ENCODE measurements at places on chromosomes 1 and 21.

DNA sequence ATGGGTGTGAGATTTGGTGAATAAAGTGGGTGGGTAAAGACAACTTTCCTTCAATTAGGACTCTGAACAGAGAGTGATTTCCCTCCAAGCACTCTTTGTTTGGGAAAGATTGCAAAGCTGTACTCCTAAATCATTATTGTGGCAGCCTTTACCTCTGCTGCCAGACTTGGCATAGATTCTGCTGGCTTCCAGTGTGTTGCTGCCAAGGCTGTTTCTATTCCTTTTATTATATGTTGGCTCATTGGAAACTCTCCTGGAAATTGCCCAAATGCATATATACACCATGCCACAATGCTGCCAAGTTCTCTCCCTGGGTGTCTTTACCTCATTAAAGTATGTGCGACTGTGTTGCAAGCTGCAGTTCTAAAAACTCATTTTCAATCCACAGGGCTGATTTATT lies 668.0 kb downstream of the MRPL39 start:
- DNase-seq, result no peak

DNA sequence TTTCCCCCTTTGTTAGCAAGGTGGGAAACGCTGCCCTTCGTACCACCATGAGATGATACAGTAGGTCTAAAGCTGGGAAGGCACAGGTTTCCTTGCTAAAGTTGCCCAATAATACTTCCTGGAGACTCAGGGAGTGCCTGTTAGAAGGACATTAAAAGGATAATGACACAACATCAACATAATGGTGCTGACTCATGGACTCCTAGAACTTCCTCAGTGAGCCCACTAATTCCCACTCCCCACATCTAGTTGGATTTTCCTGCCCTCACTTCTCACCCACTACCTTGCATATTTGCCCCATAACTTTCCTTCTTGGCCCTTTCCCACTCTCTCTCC lies 17.5 kb downstream of the CFAP45 start:
- no peak for DNase-seq

GRCh38 chr1:11787251-11787803 lies 18.4 kb downstream of the MTHFR start:
- no peak for DNase-seq

DNA sequence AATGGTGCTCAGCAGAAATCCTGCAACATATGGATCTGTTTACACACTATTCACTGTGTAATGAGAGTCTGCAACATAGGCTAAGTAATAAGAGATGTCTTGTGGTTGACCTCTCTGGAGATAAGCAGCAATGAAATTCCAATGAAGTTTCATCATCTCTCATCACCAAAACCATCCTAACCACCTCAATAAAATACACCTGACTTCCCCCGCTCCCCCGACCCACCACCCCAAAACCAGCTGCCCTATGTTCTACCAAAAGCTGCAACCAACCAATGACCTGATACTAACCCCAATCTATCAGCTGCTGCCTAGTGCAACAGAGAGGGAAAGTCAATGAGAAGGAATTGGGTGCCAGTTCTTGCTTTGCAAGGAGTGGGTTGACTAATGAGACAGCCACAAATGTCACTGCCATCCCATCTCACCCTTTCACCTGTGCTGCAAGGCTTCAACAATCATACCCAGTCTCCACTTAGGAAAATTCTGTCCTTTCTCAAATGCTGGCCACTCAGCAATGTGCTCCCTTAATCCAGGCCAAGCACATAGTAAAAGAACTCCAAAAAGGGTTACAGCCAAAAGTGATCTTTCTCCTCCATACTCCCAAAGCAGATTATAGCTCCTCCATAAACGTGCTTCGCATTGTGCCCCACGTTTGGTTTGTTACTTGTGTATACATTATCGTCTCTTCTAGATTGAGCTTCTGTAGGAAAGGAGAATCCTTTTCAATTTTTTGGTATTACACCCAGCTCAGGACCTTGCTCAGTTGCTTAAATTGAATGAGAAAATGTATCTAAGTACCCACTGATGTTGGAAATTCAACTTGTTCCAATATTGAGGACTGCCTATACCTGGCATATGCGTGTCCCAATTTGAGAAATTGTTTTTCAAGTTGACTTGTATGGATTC lies 29.0 kb downstream of the MRPL39 start:
- DNase-seq, result no peak

DNA sequence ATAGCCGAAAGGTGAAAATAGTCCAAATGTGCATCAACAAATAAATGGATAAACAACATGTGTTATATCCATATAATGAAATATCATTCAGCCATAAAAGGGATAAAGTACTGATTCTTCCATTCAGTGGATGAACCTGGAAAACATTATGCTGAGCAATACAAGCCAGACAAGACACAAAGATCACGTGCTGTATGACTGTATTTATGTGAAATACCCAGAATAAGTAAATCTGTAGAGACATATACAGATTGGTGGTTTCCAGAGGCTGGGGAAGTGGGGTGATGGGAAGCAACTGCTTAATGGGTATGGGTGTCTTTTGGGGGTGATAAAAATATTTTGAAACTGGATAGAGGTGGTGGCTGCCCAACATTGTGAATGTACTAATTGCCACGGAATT lies 13.3 kb upstream of the GSTM4 start:
- DNase-seq, result no peak

- DNase-seq, result no peak
These were observed 94.8 kb downstream of the DIRAS3 start for GRCh38 chr1:67955591-67955990.

DNA sequence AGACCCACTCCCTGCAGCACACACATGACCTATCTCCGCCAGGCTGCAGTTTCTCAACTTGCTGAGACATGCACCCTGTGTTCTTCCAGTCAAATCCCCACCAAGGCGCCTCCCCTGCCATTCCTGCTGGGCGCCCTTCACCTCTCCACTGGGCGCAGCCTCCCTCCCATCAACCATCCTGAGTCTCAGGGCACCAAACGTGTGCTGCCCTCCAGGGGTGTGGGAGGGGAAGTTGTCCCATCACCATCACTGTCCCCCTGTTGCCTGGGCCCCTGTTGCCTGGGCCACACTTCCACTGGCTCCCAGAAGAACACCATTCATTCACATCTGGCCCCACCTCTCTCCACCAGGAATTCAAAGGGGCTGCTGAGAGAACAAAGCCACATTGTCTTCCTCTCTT lies 44.9 kb upstream of the EFHD2 start:
- no peak for DNase-seq

- peak; percentile 51 for DNase-seq
These were observed 75.0 kb downstream of the RWDD3 start for GRCh38 chr1:95309031-95309471.

GRCh38 chr1:64590316-64590715 lies 120.4 kb downstream of the CACHD1 start:
- no peak for DNase-seq

DNA sequence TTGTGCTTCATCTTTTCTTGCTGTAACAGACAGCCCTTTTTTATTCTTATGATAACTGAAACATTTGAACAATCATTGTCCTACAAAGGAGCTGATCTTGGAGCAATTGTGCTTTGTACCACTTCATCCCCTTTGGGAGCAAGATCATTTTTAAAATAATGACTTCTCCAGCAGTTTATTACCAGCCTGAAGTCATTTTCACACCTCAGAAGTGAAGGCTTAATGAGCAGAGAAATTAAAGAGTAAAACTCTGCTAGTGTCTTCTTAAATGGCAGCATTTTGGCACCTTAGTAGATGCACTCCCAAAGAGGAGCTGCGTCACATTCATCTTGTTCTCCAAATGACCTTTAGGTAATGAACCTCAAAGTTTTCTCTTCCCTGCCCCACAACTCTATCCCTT lies 439.6 kb upstream of the CAMK1G start:
- DNase-seq, result no peak

- no peak for DNase-seq
These were observed 9.0 kb upstream of the RPL5 start for GRCh38 chr1:92822879-92823278.

DNA sequence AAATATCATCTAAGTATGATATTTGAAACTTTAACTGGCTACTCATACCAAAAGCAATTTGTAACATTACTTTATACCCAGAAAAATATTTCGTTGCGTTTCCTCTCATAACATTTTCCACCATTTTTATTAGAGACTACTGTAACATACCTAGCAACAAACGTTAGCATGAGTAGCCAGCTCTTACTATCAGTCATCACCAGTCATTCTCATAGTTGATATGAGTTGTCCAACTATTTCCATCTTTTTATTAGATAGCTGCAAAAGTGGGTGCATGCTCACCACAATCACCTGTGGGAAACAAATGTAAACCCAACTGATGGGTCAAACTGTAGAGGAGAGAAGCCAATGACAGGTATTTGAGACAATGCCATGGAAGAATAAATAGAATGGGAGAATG lies 114.6 kb downstream of the AKT3 start:
- DNase-seq, result no peak

DNA sequence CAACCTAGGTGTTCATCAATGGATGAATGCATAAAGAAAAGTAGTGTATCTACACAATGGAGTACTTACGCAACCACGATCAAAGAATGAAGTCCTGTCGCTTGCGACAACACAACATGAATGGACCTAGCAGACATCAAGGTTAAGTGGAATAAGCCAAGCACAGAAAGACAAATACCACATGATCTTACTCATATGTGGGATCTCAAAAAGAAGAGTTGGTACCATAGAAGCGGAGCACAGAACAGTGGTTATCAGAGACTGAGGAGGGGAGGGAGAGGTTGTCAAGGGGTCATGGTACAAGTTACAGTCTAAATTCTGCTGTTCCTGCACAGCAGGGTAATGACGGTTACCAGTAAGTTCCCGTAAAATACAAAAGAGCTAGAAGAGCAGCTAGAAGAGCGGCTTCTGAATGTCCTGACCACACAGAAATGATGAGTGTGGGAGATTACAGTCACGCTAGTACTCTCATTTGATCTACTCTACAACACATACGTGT lies 36.7 kb downstream of the NPHP4 start:
- no peak for DNase-seq

GRCh38 chr1:11529330-11529729 lies 50.4 kb downstream of the DISP3 start:
- no peak for DNase-seq

- DNase-seq, result no peak
These were observed 98.3 kb upstream of the IPO9 start for GRCh38 chr1:201730611-201731010.

GRCh38 chr1:221729771-221730330 lies 12.0 kb downstream of the DUSP10 start:
- DNase-seq, result no peak

DNA sequence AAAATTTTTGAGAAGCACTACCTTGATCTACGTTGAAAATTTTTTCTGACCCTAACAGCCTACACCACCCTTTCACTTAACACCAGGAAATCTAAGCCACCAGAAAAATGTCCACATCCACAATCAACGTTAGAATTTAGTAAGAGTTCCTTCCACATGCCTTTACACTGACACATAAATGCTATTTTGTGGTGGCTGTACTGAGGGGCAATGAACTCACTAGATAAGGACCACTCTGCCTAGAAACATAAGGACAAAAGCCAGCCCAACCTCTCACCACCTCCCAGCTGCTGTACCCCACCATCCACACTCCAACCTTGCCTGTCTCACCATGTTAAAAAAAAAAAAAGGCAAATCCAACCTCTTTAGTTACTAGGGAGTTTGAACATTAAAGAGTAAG lies 29.8 kb downstream of the PARP1 start:
- DNase-seq, result no peak

DNA sequence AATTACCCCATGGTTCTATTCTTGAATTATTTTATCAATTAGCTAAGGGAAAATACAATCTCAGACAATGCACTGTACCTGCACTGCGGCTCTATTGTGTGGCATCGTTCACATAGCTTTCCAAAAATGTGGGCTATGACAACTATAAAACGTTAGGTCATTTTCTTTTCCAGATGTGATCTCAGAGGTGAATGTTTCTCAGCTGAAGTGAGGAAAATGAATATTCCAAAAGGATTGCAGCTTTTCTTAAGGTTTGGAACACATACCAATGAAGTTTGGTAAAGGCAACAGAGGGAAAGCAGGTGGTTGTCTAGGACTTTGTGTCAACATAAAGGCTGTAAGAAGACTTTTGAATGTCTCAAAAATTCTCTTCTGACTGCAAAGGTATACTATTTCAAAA lies 105.5 kb downstream of the NRIP1 start:
- no peak for DNase-seq

- peak; percentile 60 for DNase-seq
These were observed 127.5 kb downstream of the UCK2 start for GRCh38 chr1:165954940-165955339.

- no peak for DNase-seq
These were observed 58.4 kb downstream of the VPS26C start for GRCh38 chr21:37208741-37209225.

- DNase-seq, result no peak
These were observed 15.7 kb downstream of the GPR157 start for GRCh38 chr1:9112961-9113880.

GRCh38 chr1:165900576-165901380 lies 73.4 kb downstream of the UCK2 start:
- no peak for DNase-seq

GRCh38 chr1:25924454-25924853 lies 18.2 kb upstream of the STMN1 start:
- DNase-seq, result no peak

- DNase-seq, result no peak
These were observed 105.5 kb downstream of the HLCS start for GRCh38 chr21:36860736-36861594.

DNA sequence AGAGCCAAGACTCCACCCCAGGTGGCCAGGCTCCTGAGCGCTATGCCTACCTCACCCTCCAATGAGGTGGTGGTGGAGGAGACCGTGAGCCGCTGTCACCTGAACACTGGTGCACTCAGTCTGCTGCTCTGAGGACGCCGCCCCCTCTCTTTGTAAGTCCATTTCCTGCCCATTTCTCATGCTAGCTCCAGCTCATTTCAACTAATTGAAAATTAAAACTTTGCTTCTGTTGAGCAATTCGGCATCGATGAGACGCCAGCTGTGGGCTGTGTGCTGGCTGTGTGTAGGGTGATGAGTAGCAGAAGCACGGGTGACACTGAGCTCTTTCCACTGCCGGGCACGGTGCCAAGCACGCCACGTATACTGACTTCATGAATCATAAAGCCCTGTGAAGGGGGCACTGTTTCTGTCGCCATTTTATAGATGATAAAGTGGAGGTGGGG lies 11.2 kb downstream of the TNFRSF1B start:
- DNase-seq, result no peak

- DNase-seq, result no peak
These were observed 189.7 kb downstream of the GPR52 start for GRCh38 chr1:174637487-174637886.

DNA sequence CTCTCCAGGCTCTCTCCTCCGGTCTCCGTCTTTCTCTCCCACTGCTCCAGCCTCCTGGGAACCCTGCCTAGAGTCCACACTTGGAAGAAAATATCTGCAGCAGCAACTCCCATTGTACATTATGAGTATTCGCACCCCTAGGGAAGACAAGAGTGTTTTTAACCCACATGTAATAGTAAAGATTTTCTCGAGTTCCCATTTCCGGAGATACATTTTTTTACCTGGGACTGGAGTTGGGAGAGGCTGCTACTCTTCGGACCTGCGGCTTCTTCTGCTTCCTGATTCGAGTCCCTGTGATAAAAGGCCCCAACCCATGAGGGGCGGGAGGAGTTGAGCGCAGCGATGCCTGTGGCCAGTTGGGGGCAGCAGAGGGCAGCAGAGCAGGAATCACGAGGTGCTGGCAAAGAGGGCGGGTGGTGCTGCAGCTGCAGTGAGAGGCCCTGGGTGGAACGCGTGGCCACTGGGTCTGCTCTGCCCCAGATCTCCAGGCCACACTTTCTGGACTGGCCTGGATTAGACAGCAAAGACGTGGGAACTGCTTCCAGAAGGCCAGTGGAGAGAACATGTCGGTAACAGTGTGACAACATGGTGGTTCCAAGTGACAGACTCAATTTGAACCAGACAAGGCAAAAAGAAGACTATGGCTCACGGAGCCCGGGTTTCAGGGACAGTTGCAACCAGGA lies 221.0 kb upstream of the CSF3R start:
- peak; percentile 96 for DNase-seq
